ENCODE measurements at places on chromosomes 16 and 17.

DNA sequence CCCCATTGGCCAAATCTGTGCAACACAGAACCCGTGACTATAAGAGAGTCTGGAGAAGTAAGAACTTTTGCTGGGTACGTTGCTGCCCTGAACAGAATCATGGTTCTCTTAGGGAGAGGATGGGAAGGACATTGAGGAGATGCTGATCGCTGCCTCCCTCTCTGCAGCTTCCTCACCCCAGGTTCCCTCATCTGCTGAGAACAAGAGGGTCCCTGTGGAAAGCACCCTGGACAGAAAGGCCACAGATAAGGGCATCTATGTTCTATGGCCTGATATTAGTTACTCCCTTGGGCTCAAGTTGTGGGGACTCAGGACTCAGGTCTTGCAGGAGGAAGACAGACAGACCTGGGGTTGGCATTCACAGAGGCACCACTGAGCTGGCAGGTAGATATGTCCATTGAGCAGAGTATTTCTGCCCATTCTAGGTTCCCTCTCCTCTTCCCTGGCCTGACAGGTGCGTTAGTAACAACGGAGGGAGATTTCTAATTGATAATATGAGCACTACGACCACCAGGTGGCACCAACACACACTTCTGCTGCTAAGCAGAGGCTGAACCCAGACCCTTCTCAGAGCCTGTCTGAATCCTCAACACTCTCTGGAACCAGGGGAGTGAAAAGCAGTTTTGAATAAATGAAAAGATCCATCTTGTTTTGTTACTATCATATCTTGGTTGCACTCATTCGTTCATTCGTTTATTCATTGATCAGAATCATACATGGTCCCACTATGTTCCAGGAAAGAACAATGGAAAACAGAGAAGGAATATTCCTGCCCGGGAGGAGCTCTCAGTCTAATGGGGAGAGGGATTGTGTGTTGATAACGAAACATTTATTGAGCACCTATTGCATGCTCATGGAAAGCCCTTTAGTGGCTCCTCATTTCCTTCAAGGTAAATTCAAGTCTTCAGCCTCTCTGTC lies 56.4 kb downstream of the SLC6A2 start:
- peak; percentile 85 for DNase-seq

DNA sequence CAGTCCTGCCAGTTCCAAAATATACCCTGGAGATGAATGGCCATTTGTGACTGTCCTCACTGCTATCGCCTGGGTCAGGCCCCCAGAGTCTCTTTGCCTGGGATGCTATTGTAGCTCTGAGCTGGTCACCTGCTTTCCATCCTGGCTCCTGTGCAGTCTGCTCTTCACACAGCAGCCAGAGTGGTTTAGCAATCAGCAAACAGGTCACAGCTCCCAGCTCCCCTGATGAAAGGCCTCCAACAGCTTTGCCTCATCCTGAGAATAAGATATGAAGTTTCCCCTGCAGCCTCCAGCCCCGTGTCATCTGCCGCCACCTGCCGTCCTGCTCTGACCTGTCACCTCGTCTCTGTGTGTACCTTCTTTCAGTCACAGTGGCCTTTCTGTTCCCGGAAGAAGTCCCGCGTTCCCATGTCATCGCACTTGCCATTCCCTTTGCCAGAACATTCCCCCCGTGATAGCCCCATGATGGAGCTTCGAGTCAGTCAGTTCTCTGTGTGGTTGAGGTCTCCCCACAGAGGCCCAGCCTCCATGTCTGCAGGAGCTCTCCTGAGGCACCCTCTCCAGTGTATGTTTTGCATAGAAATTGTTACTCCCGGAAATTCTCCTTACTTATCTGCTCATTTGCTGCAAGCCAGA lies 281.5 kb downstream of the SNX29 start:
- DNase-seq: peak; percentile 31

DNA sequence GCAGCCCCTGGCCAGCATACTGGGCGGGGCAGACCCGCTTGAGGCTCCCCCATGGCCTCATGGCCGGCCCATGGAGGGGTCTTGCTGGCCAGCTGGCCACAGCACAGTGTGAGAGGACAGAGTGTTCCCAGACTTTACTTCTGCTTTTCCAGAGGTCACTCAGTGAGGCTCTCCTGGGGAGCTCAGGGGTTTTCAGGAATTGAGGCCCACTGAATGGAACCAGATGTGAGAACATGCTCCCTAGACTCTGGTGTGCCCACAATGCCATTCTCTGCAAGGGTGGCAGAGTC lies 21.2 kb downstream of the ATP6V0D1 start:
- peak; percentile 61 for DNase-seq

DNA sequence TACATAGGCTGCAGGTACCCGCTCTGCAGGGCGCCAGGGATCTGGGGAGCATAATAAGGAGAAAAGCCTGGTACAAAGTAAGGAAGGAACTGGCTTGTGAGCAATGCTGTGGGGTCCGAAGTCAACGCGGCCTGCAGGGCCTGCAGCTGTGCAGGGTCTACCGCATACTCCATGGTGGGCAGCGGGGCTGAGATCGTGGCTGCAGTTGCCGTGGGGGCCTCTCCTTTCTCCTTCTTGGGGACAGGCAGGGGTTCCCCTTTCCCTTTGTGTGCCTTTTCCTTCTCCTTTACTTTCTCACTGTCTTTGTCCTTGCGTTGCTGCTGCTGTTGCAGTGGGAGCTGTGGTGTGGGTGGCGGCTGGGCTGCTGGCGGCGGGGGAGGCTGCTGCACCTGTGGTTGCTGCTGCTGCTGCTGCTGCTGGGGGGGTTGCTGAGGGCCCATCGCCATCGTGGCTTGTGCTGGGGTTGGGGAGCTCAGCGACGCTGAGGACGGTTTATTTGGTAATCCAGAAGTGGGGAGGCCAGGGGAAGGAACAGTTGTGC lies 259.6 kb downstream of the ZFHX3 start:
- no peak for DNase-seq

GRCh38 chr17:74749279-74750038 lies 1.0 kb downstream of the NHERF1 start:
- no peak for DNase-seq

- DNase-seq: no peak
Measured at GRCh38 chr17:44464037-44464436, 39.2 kb downstream of the GPATCH8 start.

DNA sequence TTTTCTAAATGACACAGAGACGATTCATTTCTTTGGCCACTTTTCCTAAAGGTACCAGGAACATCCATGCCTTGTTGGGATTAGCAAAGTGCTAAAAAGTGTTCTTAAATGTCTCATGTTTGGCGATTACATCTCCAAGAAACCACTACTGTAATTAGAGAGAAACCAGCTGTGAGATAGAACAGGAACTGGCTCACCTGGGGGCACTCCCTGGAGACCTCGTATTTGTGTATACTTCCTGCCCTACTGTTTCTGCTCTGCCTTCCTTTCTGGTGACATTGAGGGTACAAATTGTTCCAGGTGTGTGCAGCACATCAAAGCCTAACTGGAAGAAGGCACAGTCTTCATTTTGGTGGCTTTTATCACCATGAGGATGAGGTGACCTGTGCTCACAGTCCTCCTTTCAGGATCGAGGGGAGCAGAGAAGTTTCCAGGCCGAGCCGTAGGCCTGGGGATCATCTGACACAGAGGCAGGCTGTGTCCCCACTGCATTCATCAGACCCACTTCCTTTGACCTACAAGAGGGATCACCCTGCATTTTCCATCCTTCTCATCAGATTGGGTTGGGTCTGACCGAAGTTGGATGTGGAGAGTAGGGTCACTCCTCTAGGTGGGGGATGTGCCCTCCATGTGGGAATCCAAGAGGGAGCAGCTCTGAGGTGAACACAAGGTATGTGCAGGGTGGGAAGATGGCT lies 23.7 kb downstream of the CCL4 start:
- DNase-seq: no peak

GRCh38 chr16:2768403-2769089 lies 8.5 kb downstream of the ELOB start:
- no peak for DNase-seq

Data from testis (tissue), 5 donors.